ENCODE measurements at places on chromosomes 2 and 18. TPM values are rescaled to one million over a fixed set of nuclear protein-coding genes. Genes with fewer than 3 reads are reported as not detected.

Gene SCN3A
- total RNA-seq: 2.2 TPM

Gene NOL4
- total RNA-seq: not detected

Gene RAB12
- total RNA-seq: 38.3 TPM

Gene ANKRD29
- total RNA-seq: 0.35 TPM

Gene ATP9B
- total RNA-seq: 10.2 TPM

Gene KCTD1
- total RNA-seq: 14.7 TPM

Gene NEB
- 0.02 TPM for total RNA-seq

Gene DIS3L2
- 19.1 TPM for total RNA-seq

Gene ZNF142
- total RNA-seq: 24.9 TPM

Gene PTPN18
- 15.3 TPM for total RNA-seq

Gene MRO
- not detected for total RNA-seq

Gene SERPINB7
- total RNA-seq: 294 TPM

Gene MALT1
- total RNA-seq: 22.6 TPM

DNA sequence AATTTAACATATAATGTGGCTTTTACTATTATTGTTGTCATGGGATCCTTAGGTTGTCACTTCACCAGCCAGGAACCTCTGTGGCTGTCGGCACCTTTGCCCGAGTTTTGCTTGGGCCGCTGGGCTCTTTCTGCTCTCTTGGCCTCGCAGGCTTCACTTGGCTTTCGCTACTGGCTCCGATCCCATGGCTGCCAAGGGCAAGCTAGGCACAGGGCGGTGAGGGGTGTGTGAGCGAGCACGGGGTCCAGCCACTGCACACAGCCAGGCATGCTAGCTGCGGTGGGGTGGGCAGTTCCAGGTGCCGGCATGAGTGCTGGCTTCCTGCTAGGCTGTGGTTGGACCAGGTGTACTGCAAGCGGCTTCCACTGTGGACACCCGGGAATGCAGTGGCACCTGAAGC is 23.4 kb upstream of the RAPGEF4 start:
- no peak overlapping the region for H3K27ac ChIP-seq
- H3K36me3 ChIP-seq: no peaks in the 10 kb centered on the region
- no peak for DNase-seq
- H3K27me3 ChIP-seq: peaks cover 2% of the 10 kb centered on the region

GRCh38 chr2:216700088-216700567 is 4.8 kb upstream of the IGFBP5 start:
- peaks cover 8% of the 10 kb centered on the region for H3K27me3 ChIP-seq
- peaks cover 20% of the 10 kb centered on the region for H3K4me1 ChIP-seq
- DNase-seq: no peak

- H3K27me3 ChIP-seq: peaks cover 3% of the 10 kb centered on the region
- H3K4me1 ChIP-seq: peaks cover 61% of the 10 kb centered on the region
- H3K36me3 ChIP-seq: peaks cover 1% of the 10 kb centered on the region
- H3K27ac ChIP-seq: peak overlapping the region; percentile 6
- DNase-seq: no peak
Observed at GRCh38 chr2:148675708-148676107, 31.2 kb downstream of the EPC2 start.

- H3K4me1 ChIP-seq: no peaks in the 10 kb centered on the region
- no peak for DNase-seq
- H3K27me3 ChIP-seq: peaks cover 8% of the 10 kb centered on the region
- no peak overlapping the region for H3K27ac ChIP-seq
- H3K4me3 ChIP-seq: no peak overlapping the region
Observed at GRCh38 chr18:57134618-57135135, 12.2 kb upstream of the BOD1L2 start.

DNA sequence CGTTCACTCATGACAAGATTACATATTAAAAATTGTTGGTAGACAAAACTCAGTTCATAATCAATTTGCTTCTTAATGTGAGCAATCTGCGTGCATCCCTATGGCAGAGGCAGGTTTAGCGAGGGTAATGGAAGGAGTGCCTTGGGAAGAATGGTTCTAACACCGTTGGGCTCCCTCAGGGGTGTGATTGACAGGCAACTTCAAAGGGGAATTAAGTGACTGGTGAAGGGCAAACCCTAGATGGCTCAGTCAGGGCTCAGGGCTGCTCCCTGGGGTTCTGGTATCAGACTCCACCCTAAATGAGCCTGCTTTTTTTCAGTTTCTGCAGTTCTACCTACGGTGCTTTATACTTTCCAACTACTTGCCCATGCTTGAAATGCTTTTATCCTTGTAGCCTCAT is 419.5 kb upstream of the CELF4 start:
- no peaks in the 10 kb centered on the region for H3K36me3 ChIP-seq
- no peak overlapping the region for H3K4me3 ChIP-seq
- H3K27ac ChIP-seq: no peak overlapping the region
- DNase-seq: no peak

DNA sequence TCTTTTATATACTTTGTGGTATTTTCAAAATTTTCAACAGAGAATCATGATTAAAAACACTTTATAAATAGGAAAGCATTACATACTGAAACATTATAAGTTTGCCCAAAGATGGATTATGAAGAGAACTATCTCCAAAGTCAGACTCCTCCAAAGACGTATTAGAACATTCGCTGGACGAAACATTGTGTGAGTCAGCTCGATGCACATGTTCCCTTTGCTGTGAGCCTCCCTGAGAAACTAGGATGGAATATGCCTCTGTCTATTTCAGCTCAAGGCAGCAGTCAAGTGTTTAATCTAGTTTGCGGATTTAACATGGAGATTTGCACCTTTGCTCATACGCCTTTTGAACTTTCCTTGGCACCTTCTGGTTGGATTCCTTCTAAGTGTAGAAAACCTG is 92.2 kb upstream of the NCKAP5 start:
- no peak for DNase-seq
- H3K27me3 ChIP-seq: 0 out of 2 replicates have a peak, but pooled peaks cover 2% of the 10 kb centered on the region
- H3K4me1 ChIP-seq: peaks cover 15% of the 10 kb centered on the region
- H3K27ac ChIP-seq: no peak overlapping the region
- H3K36me3 ChIP-seq: no peaks in the 10 kb centered on the region

GRCh38 chr2:65595630-65596029 is 163.2 kb upstream of the SPRED2 start:
- 0 out of 2 replicates have a peak overlapping the region, but pooled peaks have one; percentile 12 for H3K27ac ChIP-seq
- peak; percentile 28 for DNase-seq
- H3K4me3 ChIP-seq: no peak overlapping the region
- H3K36me3 ChIP-seq: no peaks in the 10 kb centered on the region

DNA sequence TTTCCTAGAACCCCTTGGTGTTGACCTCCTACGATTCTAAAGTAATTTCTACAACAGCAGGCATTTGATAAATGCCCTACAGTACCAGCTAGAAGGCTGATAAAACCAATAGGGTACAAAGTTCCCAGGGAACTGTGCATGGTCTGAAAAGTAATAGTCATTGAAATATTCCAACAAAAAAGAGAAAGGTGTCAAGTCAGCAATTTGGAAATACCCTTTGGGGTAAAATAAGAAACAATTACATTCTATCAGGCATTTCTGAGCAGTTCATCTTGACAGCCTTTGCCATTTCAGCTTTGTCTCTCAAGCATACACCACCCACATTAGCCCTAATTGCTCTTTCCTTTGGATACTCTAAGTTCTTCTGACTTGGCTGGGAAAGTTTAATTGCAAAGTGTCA is 542.9 kb upstream of the DDX18 start:
- no peak overlapping the region for H3K27ac ChIP-seq
- H3K36me3 ChIP-seq: no peaks in the 10 kb centered on the region
- no peaks in the 10 kb centered on the region for H3K4me1 ChIP-seq
- DNase-seq: no peak
- no peak overlapping the region for H3K4me3 ChIP-seq

DNA sequence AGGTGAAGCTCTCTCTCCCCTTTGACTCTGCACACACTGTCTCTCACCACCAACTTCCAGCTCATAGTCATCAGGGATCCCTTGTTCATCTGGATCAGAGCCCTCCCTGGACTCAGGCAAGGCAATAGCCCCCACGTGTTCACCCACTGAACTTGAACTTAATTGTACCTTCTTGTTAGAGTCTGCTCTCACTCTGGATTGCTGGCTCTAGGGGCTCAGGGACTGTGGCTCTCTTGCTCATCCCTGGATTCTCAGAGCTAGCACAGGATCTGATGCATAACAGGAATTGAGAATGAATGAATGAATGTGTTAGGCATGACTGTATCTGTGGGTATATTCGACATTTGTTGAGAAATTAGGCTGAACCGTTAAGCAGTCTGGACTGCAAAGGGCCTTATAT is 16.7 kb upstream of the ASAP2 start:
- H3K27me3 ChIP-seq: no peaks in the 10 kb centered on the region
- peaks cover 70% of the 10 kb centered on the region for H3K4me1 ChIP-seq

- no peak overlapping the region for H3K27ac ChIP-seq
- H3K4me3 ChIP-seq: peak overlapping the region; percentile 69
- peaks cover 29% of the 10 kb centered on the region for H3K4me1 ChIP-seq
Observed at GRCh38 chr2:163736433-163737189, 803 bp upstream of the FIGN start.

DNA sequence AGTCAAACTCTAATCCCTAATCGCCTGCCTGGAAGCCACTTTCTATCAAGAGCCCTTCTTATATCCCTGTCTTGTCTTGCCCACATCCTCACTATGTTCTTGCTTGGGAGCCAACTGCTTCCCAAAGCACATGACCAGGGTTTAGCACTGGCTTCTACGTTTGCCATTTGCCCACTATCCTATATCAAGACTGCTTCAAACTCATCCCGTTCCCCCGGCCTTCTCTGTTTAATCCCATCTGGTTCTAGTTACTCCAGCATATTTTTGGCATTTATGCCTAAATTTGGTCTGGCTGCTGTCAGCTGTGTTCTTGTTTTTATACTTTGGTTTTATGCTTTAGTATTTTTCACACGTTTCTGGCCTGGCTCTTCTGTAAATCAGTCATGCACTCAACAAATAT is 40.2 kb downstream of the POLR1A start:
- peak overlapping the region; percentile 79 for H3K27ac ChIP-seq
- no peaks in the 10 kb centered on the region for H3K27me3 ChIP-seq
- H3K4me1 ChIP-seq: peaks cover 85% of the 10 kb centered on the region
- H3K4me3 ChIP-seq: peak overlapping the region; percentile 27
- peak; percentile 38 for DNase-seq

DNA sequence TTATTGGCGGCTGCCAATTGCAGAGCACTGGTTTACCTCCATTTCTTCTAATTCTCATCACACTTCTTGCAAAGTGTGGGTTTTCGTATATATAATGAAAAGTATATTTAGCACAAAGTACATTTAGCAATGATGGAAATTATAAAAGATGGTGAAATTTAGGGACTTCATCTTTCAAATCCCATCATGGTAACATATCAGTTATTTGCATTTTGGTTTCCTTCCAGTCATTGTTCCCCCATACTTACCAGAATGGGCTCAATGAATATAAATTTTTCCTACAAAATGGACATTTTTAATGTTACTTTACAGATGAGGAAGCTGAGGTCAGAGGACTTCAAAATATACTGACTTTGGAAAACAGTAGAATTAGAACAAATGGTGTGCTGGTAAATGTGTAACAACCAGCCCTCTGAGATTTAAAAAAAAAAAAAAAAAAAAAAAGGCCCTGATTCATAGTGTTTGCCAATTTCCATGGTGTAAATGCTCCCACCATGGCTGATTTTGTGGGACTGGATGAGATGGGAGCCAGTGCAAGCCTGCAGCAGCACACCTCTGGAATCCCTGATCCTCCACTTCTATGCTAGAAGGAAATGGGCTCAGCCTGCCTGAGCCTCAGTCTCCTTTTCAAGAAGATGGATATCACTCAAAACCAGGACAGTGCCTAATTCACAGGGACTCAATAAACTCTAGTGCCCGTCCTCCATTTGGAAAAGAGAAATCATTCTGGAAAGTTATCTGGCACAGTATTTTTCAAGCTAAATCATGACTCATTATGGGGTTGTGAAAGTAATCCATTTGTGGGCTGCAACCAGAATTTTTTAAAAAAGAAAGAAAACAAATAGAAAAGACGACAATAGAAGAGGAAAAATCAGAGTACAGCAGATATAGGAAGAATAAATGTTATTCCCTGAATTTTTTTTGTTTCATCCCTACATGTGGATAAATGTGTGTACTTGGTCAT is 34.0 kb downstream of the LBH start:
- H3K27me3 ChIP-seq: no peaks in the 10 kb centered on the region
- peaks cover 9% of the 10 kb centered on the region for H3K36me3 ChIP-seq
- peak; percentile 4 for DNase-seq
- peaks cover 18% of the 10 kb centered on the region for H3K4me1 ChIP-seq
- H3K4me3 ChIP-seq: peak overlapping the region; percentile 48

- H3K4me1 ChIP-seq: no peaks in the 10 kb centered on the region
- H3K27me3 ChIP-seq: no peaks in the 10 kb centered on the region
Observed at GRCh38 chr18:43312891-43313290, 35.6 kb upstream of the SYT4 start.

DNA sequence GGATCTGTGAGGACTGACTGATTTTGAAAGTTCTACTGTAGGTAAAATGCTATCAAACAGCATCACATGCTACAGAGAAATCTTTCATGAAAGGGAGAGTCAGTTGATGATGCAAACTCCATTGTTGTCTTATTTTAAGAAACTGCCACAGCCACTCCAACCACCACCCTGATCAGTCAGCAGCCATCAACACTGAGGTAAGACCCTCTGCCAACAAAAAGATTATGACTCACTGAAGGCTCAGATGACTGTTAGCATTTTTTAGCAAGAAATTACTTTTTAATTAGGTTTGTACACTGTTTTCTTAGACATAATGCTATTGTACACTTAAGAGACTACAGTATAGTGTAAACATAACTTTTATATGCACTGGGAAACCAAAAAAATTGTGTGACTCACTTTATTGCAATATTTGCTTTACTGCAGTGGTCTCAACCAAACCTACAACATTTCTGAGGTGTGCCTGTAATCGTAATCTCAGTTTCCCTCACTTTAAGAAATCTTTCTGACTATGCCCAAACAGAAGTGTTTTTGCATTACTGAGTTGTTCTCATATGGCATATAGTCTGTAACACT is 42.8 kb downstream of the METTL8 start:
- H3K36me3 ChIP-seq: no peaks in the 10 kb centered on the region
- peak overlapping the region; percentile 50 for H3K4me3 ChIP-seq
- peak; percentile 62 for DNase-seq
- peak overlapping the region; percentile 3 for H3K27ac ChIP-seq

DNA sequence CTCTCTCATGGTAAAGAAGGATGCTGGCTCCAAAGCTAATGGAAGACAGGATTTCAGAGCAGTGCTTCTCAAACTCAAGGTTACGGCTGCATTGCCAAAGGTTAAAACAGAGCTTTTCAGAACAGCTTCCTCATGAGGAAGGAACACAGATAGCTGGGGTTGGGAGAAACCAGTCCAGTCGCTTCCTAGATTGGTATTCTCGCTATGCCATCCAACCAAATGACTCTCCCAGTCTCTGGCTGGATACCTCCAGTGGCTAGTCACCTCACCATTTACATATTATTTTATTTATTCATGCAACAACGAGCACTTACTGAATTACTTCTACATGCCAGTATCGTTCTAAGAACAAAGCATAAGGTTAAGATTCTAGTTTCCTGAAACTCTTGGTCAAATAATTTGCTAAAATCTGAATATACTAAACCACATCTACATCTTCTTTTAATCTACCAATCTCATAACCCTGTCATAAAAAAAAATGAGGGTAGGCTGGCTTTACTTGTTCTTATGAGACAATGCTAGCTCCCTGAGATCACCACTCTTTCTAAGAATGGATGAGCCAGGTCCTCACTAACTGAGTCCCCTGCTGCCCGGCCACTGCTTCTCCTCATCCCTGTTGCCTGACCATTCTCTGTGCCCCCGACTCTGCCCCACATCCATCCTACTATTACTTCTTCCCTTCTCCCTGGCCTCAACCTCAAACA is 20.4 kb downstream of the KDSR start:
- H3K27ac ChIP-seq: peak overlapping the region; percentile 67
- no peak for DNase-seq
- no peaks in the 10 kb centered on the region for H3K27me3 ChIP-seq

Data from HFFc6 (cell line).